ENCODE measurements at places on chromosomes 1 and 21.

GRCh38 chr1:3274972-3275371, 179.5 kb upstream of the ARHGEF16 start:
- no peak for DNase-seq

DNA sequence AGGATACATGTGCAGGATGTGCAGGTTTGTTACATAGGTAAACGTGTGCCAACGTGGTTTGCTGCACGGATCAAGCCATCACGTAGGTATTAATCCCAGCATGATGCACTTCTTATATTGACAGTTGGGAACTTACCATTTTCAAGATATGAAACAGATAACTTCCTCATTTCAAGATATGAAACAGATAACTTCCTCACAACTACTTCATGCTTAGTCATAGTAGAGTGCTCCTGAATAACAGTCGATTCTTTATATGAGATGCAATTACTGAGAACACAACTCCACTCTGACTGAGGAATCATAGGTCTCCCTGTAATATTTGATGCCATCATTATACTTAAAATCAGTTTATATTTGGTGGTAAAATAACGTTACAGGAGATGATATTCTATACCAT, 1124.3 kb downstream of the AMY1C start:
- DNase-seq: no peak

DNA sequence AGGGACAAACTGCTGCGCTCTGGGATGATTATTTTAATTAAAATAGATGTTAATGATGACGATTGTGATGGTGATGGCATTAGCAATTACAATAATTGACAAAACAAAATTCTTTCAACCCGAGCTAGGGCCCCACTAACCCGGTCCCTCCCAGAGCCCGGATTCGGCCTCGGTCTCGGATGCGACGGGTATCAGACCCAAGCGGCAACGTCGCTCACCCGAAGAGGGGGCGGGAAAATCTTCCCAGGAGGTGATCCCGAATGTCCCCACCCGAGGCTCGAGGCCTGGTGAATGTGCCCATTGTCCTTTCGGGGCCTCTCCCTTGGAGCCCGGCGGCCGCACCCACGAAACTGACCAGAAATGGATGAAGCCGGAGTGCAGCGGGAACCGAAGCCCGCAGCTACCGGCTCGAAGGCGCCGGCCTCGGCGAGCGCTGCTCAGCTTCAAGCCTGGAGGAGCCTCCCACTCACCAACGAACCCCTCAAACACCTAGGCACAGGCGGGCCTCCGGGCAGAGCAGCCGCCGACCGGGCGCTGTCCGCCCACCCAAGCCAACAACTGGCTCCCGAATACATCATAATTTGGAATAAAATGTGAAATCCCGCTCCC, 1.2 kb downstream of the TAL1 start:
- DNase-seq: no peak

- no peak for DNase-seq
These were observed 409.2 kb upstream of the PLXNA2 start for GRCh38 chr1:208653426-208653825.

GRCh38 chr1:34663031-34663430, 91.8 kb upstream of the GJB5 start:
- DNase-seq: peak; percentile 99

DNA sequence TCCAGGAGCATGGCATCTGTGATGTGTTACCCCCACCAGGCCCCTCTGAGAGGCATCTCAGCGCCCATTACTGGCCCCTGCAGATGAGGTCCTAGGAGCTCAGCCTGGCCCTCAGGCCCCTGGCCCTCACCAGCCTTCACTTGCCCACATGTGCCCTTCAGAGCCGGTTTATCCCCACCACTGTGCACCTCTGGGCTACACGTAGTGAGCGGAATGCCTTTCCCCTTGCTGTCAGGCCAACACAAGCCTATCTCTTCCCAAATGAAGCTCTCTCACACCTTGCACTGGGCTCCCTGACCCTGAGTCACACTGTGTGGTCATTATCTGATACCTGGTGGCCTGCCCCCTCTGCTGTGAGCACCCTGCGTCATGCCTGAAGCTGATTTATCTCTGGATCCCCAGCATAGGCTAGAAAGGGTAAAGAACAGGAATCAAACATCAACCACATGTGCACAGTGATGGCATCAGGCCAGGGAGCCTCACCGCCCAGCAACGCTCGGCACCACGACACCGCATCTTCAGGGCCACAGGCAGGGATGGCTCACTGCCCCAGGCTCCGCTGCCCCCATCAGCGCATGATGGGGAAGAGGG, 49.1 kb downstream of the GLIS1 start:
- peak; percentile 21 for DNase-seq

DNA sequence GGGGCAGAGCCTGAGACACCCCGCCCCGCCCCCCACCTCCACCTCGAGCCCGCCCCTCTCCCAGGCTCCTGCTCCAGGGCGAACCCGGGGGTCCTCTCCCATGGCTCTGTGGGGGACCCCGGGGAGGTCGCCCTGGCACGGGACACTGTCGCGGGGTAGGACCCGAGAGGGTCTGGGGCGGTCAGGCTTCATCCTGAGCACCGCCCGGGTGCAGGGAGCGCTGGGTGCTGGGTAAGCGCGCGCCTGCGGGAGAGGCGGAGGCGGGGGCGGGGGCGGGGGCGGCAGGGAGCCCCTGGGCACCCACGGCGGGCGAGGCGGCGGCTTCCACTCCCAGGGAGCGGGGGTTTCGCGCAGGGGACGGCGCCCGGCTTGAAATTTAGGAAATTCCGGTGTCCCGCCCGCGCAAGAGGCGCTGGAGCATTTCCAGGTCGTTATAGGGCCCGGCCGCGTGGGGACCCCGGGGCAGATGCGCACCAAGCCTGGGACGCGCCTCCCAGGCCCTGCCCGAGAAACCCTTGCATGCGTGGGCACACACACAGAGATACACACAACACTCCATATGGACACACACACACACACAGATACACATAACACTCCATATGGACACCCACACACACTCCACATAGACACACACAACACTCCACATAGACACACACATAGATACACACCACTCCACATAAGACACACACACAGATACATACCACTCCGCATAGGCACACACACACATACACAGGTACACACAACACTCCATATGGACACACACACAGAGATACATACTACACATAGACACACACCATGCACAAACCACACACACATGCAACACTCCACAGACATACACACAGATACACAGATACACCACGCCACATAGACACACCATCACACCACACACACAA, 48.7 kb upstream of the SLC19A1 start:
- DNase-seq: peak; percentile 41

GRCh38 chr1:22078133-22078532, 25.6 kb downstream of the CDC42 start:
- DNase-seq: no peak

DNA sequence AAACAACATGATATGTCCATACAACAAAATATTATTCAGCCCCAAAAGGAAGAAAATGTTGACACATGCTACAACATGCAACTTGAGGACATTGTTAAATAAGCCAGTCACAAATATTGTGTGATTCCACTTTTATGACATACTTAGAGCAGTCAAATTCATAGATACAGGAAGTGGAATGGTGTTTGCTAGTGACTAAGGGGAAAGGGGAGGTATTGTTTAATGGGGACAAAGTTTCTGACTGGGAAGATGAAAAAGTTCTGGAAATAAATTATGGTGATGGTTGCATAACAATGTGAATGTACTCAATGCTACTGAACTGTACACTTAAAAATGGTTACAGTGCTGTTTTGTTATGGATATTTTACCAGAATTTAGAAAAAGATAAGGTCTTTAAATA, 77.7 kb downstream of the RHOU start:
- no peak for DNase-seq

GRCh38 chr1:211783266-211783665, 47.3 kb downstream of the LPGAT1 start:
- no peak for DNase-seq

DNA sequence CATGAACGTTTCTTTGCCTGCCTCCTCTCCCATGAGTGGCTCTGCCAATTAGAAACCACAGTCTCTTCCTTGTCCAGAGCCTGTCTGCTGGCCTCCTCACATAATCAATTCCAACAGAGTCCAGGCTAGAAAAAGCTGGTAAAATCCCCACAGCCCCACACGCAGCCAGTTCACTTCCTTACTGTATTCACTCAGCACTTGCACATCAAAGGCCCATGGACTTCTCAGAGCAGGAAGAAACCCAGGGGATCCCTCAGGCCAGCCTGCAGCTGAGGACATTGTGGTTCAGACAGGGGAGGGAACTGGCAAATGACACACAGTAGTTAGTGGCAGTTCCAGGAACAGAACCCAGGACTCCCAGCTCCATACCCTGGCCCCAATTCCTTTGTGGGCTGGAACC, 171.6 kb upstream of the EDN2 start:
- DNase-seq: no peak

GRCh38 chr1:232635778-232636356, 5.9 kb upstream of the SIPA1L2 start:
- DNase-seq: peak; percentile 36

DNA sequence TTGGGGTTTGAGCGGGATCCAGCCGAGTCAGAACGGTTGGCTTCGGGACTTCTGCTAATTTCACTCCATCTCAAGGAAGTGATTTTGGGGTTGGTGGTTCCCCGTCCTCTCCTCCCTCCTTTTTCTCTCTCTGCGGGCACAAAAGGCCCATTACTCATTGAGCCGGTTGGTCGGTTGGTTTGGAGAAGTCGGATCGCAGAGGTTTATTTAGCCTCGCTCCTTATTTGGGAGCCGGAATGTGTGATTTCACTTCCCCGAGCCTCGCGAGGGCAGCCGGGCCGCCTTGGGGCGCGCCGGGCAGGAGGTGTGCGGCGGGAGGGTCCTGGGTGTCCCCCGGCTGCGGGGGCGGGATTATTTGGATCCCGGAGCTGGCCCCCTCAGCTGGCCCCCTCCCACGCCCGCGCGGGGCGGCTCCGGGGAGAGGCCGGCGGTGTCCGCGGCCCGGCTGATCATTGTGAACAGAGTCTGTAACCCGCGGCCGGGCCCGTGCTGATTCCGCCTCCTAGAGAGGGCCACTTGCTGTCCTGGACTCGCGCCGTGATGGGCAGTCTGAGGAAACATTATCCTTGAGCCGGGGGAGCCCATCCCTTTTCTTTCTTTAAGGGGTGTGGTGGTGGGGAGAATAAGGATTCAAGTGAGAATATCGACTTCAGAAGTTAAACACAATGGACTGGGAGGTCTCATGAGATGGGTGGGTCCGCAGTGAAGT, 1.2 kb downstream of the MAPKAPK2 start:
- DNase-seq: peak; percentile 64

- DNase-seq: peak; percentile 72
These were observed 19.2 kb upstream of the CDK18 start for GRCh38 chr1:205484985-205485967.

DNA sequence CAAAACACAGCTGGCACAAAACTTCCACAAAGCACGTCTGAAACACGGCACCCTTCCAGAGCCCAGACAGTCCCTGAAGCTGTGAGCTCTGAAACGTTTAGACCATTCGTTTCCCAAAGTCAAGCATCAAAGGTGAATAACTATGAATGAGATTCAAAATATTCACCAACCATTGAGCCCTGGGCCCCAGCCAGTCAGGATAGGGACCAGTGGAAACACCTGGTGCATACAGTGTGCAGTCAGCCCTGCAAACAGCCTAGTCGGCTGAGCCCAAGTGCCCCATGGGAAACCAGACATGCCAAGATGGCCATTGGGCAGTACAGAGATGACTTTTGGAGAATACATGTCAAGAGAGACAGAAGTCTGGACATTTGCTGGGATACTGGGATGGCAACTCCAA, 90.4 kb upstream of the EDN2 start:
- DNase-seq: no peak

DNA sequence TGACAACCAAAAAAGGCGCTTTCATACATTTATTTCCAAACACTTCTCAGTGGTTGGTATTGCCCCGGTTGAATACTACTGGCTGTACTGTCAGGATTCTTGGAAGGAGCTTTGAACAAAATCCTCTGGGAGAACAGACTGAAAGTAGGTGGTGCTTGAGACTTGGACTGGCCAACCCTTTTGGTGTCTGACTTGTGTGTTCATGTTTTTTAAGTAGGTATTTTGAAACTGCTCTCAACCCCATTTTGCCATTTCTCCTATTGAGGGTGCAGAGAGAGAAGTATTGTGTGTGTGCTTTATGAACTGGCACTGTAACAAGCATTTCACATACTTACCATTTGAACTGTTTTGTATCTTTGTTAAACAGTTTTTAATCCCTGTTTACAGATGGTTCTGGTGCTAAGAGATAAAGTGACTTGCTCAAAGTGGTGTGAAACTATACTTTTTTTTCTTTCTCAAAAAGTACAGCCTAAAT, 21.2 kb downstream of the ARID1A start:
- peak; percentile 86 for DNase-seq

DNA sequence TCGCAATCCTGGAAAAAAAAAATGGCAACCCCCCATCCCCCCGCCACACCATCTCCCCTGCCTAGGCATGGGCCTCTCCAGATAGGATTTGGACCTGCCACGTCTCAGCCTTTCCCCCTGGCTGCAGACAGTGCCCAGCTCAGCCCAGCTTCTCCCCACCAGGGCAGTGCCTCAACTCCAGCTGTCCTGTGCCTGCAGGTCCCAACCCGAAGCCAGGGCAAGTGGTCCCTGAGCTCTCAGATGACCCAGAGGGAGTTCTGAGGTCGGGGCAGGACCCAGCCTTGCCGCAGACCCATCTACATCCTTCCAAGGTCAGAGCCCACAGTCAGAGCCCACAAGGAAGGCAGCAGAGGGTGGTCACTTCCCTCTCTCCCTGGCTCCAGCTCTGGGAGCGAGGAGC, 86.7 kb upstream of the POU3F1 start:
- DNase-seq: no peak

GRCh38 chr1:83060221-83060620, 938.7 kb downstream of the TTLL7 start:
- no peak for DNase-seq

- no peak for DNase-seq
These were observed 34.3 kb downstream of the PCNX2 start for GRCh38 chr1:233261206-233261605.

- no peak for DNase-seq
These were observed 224.8 kb upstream of the DPYD start for GRCh38 chr1:98145655-98146054.

DNA sequence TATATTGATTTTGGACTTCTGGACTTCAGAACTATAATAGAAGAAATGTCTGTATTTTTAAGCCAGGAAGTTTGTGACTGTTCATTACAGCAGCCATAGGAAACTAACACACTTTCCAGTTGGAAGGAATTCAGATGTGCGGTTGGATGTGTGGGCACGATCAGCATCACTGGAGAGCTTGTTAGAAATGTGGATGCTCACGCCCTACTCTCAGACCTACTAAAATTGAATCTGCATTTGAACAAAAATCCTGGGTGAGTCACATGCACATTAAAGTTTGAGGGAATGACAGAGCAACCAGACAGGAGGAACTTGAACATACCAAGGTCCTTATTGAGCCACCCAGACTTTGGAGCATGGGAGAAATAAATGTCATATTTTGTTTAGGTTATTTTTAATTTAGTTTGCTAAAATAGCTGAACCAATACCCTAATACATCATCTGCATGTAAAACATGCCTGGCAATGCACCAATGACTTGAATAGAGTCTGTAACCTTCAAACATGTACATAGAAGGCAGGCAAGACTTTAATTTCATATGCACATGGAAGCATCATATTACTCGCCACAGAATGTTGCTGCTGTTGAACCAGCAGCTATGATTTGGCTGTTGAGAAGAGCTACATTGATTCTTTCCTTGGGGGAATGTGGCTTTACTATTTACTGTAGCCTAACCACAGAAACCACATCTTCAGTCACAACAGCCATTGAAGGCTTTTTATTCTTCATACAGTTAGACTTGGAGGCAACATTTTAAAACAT, 346.2 kb downstream of the BARHL2 start:
- DNase-seq: no peak

Data from erythroblast (primary cell).